NCI-H748 treated with DMSO at 0.1 percent for 48 hours (cell line): ENCODE measurements at places on chromosomes 3 and 15.

GRCh38 chr15:65982627-65983322, 113.5 kb downstream of the RAB11A start:
- no peak for DNase-seq

DNA sequence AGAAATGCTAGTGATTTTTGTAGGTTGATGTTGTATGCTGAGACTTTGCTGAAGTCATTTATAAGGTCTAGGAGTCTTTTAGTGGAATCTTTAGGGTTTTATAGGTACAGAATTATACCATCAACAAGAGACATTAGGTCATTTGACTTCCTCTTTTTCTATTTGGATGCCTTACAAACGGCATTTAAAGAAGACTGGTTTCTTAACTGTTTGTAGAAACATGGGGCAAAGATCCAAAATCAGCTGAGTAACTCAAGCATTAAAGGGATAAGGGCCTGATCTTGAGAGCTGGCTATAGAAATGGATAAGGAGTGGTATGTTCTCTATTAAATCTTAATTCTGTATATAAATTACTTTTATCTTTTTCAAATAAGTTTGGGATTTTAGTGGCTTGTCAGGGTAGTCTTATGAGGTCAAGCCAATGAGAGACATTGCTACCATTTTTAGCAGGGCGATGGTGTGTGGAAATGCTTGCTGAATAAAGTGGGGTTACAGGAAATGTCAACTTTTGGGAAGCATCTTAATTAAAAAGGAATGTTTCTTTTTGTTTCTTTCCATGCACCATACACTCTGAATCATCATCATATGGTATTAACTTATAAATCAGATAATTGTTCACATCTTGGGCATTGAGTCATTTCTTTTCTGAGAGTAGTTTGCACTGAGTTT, 197.7 kb upstream of the GBE1 start:
- DNase-seq: no peak

DNA sequence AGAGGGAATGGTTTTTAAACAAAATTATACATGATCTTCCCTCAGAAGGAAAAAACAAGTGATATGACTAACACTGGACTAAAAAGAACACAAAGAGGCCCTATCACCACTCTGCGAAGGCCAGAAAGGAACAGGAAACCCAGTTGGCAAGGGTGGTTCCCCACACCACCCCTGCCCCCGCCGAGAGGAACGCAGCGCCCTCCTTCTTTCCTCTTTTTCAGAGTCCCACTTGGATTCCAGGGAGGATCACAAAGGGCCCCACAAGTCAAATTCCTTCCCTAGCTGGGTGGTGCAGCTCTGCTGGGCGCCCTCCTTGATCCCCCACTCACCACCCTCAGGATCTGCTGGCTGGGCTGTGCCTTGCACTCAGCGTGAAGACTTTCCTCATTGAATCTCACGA, 29.8 kb downstream of the PLA1A start:
- no peak for DNase-seq

- DNase-seq: no peak
These were observed 396.5 kb downstream of the EPHA3 start for GRCh38 chr3:89503891-89504391.

DNA sequence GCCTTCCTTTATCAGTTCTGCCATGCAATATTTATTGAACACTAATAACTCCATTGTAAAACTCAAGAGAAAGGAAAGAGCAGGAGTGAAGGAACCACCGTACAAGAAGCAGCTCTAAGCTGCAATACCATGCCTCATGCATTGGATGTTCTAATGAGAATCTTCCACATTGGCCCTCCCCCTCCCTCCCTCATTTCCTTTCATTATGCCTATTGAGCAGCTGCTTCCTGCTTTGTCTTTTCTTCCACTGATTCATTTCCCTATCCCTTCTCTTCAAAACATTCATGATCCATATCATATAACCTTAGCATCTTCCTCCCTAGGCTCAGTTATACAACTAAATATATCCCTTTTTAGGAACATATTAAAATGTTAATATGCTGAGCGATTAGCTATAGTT, 698.7 kb upstream of the GOLIM4 start:
- DNase-seq: no peak

GRCh38 chr3:78895528-78895927, 872.3 kb downstream of the ROBO1 start:
- DNase-seq: no peak

GRCh38 chr3:67798412-67798811, 144.0 kb upstream of the SUCLG2 start:
- no peak for DNase-seq
